Activated CD8-positive, alpha-beta memory T cell treated with anti-CD3 and anti-CD28 coated beads for 1 hour (primary cell): ENCODE measurements at places on chromosomes 5 and 9.

DNA sequence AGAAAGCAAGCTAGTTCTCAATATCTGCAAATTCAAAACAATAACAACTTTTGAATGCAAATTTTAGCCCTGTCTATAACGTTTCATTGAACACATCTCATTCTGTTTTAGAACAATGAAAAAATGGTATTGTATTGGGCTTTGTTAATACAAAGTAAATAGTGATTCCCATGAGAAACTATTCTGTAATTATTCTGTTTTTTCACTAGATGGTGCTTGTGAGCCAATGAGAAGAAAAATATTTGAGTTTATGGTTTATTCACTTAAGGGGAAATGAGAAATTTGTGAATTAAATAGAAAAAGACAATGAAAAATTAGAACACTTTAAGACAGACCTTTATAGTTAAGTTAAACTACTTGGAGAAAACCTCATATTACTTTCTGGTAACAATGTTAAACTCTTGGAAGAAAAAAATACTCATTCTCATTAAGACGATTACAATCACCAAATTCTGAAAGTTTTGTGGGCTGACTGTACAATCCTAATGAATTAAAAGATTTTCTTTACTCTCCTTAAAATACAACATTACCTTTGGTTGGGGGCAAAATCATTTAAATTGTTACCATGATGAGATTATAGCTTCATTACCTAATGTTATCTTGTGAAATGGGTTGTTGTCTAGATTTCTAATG is 127.0 kb downstream of the NNT start:
- DNase-seq: no peak

- DNase-seq: no peak
These were observed 17.2 kb downstream of the TENT4A start for GRCh38 chr5:6730407-6730806.

- DNase-seq: no peak
These were observed 88.6 kb downstream of the SMIM23 start for GRCh38 chr5:171874234-171874633.

GRCh38 chr5:158843305-158843704 is 256.4 kb downstream of the EBF1 start:
- DNase-seq: no peak
